ENCODE measurements at places on chromosomes 4 and X.

DNA sequence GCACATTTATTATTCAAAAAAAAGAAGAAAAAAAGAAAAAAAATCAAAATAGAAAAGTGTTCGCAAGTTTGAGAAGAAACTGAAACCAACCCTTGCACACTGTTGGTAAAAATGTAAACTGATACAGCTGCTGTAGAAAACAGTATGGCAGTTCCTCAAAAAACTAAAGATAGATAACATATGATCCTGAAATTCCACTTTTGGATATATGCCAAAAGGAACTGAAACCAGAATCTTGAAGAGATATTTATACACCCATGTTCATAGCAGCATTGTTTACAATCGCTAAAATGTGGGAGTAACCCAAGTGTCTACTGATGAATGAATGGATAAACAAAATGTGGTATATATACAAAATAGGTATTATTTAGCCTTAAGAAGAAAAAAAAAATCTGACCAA, 155.4 kb downstream of the TBCK start:
- no peak for DNase-seq

DNA sequence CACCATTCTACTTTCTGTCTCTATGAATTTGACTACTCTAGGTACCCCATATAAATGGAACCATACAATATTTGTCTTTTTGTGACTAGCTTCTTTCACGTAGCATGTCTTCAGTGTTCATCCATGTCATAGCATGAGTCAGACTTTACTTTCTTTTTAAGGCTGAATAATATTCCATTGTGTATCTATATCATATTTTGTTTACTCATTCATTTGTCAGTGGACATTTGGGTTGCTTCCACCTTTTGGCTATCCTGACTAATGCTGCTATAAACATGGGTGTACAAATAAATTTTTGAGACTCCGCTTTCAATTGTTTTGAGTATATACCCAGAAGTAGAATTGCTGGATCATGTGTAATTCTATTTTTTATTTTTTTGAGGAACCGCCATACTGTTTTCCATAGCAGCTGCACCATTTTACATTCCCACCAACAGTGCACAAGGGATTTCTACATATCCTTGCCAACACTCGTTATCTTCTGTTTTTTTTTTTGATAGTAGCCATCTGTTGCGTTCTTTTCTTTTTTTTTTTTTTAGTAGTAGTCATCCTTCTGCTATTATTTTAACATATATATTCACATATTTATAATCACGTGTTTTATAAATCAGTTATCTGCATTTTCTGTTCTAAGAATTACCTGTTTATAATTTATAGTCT, 158.0 kb upstream of the MED14 start:
- DNase-seq = no peak

DNA sequence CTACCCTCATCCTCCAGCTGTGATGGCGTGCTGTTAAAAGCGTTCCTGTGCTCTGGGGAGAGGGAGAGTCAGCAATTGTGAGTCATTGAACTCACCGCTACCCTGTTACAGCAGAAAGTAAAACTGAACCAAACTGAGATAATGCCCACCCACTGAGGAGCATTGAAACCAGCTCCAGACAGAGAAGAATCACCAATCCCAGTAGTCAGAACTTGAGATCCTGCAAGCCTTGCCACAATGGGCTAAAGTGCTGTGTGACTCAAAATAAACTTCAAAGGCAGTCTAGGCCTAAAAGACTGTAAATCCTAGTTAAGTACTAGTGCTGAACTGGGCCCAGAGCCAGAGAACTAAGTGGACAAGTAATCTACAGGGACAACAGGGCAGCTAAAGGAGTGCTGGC, 1394.2 kb upstream of the DIAPH2 start:
- DNase-seq = no peak

DNA sequence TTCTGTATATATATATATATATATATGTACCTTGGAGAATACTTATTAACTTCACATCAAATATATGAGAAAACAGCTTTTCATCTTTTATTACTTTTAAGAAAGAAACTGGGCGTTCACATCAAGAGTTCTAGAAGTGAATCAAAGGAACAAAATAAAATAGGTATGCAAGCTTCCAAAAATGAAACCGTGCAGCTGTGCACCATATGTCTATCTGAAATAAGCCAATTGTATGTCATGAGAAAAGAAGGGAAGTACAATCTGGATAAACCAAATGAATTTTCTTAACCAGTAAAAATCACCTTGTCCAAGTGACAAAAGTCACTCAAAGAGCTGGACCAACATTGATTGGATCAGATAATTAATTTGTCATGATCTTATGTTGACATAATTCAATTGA, 405.4 kb upstream of the TECRL start:
- DNase-seq = no peak

DNA sequence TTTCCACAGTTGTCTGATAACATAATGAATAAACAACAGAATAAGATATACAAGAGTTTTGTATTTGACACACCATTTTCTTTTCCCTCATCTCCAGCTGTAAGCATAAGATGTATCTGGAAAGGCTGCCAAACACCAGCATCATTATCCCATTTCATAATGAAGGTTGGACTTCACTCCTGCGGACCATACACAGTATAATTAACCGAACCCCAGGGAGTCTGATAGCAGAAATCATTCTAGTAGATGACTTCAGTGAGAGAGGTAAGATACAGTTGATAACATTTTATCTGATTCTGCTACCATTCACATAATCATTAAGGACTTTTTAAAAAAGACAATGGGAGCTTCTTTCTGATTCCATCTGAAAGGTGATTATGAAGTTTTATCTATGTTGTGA, 535.2 kb downstream of the GALNTL6 start:
- DNase-seq = no peak

DNA sequence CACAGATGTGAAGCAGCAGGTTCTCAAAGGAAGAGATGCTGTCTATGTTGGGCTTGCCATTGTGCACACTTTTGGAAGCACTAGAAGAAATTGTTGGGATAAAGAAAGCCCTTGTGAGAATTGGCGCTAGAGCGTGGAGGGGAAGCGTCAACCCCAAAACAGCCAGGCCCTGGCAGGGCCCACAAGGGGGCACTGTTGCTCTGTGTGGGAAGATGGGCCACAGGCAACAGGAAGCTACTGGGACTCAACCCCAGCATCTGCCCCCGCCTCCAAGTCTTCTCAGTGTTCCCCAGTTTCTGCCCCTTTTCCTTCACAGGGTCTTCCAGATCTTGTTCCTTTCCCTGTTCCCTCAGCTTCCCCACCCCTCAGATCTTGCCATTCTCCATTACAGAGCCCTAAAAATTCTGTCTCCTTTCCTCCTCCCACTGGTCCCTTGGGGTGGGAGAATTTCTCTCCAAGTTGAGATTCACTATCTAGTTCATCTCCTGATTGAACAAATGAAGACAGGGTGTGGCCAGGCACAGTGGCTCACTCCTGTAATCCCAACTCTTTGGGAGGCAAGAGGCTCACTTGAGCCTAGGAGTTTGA, 85.5 kb downstream of the STARD8 start:
- DNase-seq = peak; percentile 54

GRCh38 chr4:10841697-10842096, 157.1 kb upstream of the CLNK start:
- DNase-seq = no peak

DNA sequence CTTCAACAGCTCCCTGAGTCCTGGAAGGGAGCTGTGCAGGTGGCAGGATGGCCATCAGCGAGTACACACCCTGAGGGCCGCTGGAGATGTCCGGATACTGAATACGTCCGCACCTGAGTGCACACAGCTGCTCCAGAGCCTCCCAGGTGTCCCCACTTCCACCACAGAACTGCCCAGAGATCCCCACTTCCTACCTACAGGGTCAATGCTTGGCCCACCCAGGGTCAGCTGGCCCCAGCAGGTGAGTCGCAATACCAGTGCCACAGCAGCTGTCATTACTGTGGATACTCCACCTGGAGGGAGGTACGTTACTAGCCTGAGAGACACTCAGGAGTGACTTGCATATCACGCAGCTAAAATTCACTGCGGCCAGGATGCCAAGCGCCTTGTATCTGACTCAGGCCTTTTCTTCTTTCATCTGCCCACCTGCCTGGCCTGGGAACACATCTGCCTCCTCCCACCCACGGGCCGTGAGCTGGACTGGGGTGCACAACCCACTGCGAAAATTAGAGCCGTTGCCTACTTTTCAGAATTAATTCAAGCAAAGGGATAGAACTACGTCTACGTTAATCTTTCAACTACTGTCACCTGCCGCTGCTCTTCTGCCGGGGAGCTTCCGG, 9.4 kb downstream of the C4orf50 start:
- no peak for DNase-seq

- DNase-seq = no peak
Measured at GRCh38 chr4:100823066-100823992, 305.5 kb upstream of the EMCN start.

- DNase-seq = no peak
Measured at GRCh38 chr4:172830295-172830764, 338.3 kb upstream of the GALNT7 start.
